ENCODE measurements at places on chromosomes 13 and 19.

DNA sequence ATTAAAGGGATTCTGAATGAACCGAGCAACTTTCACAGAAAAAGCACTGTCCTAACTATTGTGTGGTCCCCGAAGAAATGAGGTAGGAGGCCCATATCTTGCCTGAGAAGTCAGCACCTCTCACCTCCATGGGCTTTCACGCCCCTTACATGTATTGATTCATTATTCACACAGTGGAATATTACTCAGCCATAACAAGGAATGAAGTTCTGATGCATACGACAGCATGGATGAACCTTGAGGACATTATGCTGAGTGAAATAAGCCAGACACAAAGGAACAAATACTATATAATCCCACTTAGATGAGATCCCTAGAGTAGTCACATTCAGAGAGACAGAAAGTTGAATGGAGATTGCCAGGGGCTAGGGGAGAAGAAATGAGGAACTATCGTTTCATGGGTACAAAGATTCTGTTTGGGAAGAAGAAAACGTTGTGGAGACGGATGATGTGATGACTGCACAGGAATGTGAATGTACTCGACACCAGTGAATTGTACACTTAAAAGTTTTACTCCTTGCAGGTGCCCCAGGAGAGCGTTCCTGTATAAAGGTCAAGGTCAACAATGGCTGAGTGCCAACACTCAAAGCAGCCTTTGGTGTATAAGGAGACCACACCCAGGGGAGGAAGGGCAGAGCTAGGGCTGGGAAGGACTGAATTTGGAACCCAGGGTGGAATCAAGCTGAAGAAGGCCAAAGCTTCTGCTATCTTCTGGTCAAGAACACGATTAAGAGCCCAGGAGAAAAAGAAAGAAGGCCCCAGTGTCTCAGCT is 22.5 kb downstream of the ZIC5 start:
- DNase-seq, result no peak

- DNase-seq, result no peak
Measured at GRCh38 chr19:46954993-46955812, 64.4 kb upstream of the NPAS1 start.

- DNase-seq, result peak; percentile 23
Measured at GRCh38 chr19:11091703-11092153, 2.5 kb downstream of the LDLR start.

DNA sequence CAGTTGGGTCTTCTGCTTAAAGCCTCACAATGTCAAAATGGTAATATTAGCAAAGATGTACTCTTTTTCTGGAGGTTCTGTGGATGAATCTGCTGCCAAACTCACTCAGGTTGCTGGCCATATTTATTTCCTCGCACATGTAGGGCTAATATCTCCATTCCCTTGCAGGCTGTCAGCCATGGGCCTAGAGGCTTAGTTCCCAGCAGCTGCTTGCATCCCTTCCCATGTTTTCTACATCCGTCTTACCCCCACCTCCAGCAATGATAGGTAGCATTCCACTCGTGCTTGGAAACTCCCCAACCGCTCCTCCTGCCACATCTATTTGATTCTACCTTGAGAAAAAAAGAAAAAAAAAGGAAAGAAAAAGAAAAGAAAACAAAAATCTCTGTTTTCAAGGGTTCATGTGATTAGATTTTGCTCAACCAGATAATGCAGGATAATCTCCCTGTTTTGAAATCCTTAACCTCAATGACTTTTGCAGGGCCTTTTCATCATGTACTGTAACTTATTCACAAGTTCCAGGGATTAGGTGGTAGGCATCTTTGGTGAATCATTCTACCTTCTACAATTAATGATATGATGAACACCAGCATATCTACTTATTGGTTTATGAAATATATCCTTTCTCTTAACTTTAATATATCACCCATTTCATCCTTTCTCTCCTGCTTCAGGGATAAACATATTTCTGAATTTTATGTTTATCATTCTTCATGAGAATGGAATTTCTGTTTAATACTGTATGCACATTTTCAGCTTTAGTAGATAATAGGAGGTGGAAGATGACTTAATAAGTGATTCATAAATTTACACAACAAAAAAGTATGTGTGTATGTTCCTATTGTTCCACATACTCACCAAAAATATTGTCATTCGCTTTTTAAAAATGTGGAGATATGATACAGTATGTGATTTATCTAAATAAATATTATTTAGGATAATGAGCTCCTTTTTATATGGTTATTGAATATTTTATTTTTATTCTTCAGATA is 931.9 kb downstream of the SLITRK5 start:
- no peak for DNase-seq

- DNase-seq, result no peak
Measured at GRCh38 chr19:2771786-2772674, 11.0 kb downstream of the SGTA start.

- DNase-seq, result no peak
Measured at GRCh38 chr13:74819549-74819948, 662.4 kb downstream of the TBC1D4 start.

GRCh38 chr13:77946522-77946921 is 27.9 kb upstream of the EDNRB start:
- DNase-seq, result no peak

GRCh38 chr19:6238256-6238642 is 41.5 kb downstream of the MLLT1 start:
- no peak for DNase-seq

DNA sequence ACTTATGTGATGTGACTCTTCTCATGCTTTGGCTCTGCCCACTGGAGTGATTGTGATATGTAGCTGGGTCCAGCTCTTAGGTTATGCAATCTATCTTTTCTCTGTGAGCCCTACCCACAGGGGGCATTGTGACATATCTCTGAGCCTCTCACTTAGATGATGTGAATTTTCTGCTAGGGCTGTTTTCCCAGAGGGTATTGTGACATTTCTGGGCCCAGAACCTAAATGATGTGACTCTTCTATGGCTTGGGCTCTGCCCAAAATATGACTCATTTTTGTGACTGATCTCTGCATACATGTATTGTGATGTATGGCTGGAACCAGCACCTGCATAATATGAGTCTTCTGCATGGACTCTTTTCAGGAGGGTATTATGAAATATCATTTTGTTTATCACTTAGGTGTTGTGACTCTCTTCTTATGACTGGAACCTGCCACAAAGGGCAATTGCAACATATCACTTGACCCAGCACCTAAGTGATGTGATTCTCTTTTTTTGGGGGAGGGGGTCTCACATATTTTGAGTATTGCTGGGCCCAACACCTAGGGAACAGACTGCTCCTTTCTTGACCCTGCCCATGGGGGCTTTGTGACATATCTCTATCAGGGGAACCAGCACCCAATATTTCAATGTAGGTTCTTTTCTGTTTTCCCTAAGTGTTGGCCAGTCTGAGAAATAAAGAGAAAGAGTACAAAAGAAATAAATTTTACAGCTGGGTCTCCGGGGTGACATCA is 12.1 kb upstream of the ZNF254 start:
- DNase-seq, result no peak
